T-helper 17 cell (primary cell): ENCODE measurements at places on chromosomes 6 and 20.

DNA sequence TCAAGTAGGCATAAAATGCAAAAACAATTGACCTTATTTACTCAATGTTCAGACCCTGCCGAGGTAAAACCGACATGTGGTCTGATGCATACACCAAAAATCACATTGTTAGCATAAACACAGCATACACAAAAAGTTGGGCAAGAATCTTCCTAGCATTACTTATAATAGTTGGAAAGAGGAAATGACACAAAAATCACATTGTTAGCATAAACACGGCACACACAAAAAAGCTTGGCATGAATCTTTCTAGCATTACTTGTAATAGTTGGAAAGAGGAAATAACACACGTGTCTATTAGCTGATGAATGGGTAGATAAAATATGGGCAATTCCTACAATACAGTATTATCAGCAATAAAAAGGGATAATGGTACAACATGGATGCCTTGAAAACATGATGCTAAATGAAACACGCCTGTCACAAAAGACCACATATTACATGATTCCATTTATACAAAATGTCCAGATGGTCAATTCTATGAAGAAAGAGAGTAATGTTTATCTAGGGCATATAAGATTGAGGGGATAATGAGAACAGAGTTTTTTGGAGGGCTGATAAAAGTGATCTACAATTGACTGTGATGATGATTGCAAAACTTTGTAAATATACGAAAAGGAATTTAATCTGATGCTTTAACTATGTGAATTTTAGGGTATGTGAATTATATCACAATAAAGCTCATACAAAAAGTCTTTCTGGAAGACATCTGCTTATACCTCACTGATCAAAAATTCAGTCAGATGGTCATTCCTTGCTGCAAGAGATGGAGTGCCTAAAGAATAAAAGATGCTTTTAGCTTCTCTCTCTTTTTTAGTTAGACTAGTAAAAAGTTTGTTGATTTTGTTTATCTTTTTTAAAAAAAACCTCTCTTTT, 1019.5 kb upstream of the CITED2 start:
- no peak for DNase-seq

DNA sequence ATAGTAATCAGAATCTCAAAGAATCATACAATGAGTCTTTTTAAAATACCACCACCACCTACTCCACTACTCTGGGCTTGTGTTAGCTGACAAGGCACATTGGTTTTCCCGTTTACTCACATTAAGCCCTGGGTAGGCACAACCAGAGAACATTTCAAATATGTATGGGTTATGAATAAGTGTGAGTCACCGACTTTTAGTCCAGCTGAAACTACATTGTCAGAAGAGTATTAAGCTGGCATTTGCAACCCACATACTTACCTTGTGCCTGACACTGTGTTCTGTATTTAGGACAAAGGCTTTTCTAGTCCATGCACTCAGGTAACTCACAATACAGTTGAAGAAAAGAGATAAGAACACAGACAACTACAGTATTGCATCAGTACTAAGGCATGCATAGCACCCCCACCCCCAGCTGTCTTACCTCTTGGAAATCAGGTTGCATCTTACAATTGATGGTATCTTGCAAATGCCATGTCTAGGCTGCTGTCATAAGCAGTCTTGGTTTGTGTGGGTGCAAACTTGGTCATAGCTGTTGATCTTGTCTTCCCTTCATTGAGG, 40.3 kb upstream of the AHI1 start:
- no peak for DNase-seq

- no peak for DNase-seq
These were observed 591 bp upstream of the DCBLD1 start for GRCh38 chr6:117481926-117482239.

- no peak for DNase-seq
These were observed 86.2 kb upstream of the ARID1B start for GRCh38 chr6:156691018-156691417.

DNA sequence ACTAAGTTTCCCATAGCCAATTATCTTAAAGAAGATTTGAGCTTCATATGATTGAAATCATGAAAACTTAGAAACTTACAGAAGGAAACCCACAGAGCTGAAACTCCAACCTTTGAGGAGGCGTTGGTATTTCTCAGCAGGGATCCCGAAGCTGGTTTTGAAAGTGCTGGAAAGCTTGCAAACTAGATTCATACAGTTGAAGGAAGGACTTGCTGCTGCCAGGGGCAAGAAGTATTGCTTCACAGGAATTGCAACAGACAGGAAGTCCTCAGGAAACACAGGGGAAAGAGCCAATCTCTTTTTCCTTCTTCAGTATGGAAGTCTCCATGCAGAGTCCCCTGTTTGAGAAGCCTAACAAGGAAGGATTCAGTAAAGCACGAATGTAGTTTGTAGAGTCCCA, 419.7 kb downstream of the CD109 start:
- DNase-seq: no peak
